Activated T-helper 17 cell treated with anti-CD3 and anti-CD28 coated beads, Interleukin-2, amount 50 U/mL, for 72 hours (primary cell): ENCODE measurements at places on chromosomes 16 and 17.

DNA sequence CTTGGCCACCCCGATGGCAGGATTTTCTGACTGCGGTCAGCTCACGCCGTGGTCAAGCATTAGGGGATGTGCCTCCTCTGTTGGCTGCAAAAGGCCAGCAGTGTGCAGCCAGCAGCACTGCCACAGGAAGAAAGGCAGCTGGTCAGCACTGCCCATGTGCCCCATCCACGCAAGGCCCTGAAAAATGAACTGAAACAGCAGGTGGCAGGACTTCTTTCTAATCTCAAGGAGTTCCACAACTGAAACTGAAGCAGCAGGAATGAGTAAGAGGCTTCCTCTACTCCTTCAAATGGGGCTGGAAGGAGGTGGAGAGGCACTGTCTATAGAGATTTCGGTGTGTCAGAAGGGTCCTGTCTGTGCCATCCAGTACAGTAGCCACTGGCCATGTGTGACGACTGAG is 3.2 kb downstream of the ZNF500 start:
- H3K4me1 ChIP-seq, result peaks cover 11% of the 10 kb centered on the region
- no peak overlapping the region for H3K27ac ChIP-seq

GRCh38 chr16:47660540-47660939 is 199.4 kb downstream of the PHKB start:
- no peaks in the 10 kb centered on the region for H3K27me3 ChIP-seq
- H3K4me1 ChIP-seq, result no peaks in the 10 kb centered on the region
- peaks cover 68% of the 10 kb centered on the region for H3K36me3 ChIP-seq
- H3K4me3 ChIP-seq, result no peak overlapping the region

- H3K27ac ChIP-seq, result no peak overlapping the region
- no peaks in the 10 kb centered on the region for H3K27me3 ChIP-seq
- H3K36me3 ChIP-seq, result peaks cover 83% of the 10 kb centered on the region
- no peak overlapping the region for H3K4me3 ChIP-seq
- peaks cover 20% of the 10 kb centered on the region for H3K4me1 ChIP-seq
These were observed 19.8 kb upstream of the PIK3R6 start for GRCh38 chr17:8887301-8887700.

GRCh38 chr17:48363161-48363560 is 66.9 kb downstream of the SKAP1 start:
- H3K4me1 ChIP-seq, result peaks cover 11% of the 10 kb centered on the region
- no peaks in the 10 kb centered on the region for H3K27me3 ChIP-seq
- peaks cover 62% of the 10 kb centered on the region for H3K36me3 ChIP-seq
- no peak overlapping the region for H3K4me3 ChIP-seq

- H3K36me3 ChIP-seq, result no peaks in the 10 kb centered on the region
- H3K27ac ChIP-seq, result no peak overlapping the region
- H3K4me3 ChIP-seq, result no peak overlapping the region
- ATAC-seq, result no peak
- H3K4me1 ChIP-seq, result no peaks in the 10 kb centered on the region
These were observed 206.2 kb downstream of the CNTNAP4 start for GRCh38 chr16:76483307-76483909.

- ATAC-seq, result no peak
- no peak overlapping the region for H3K27ac ChIP-seq
- H3K4me3 ChIP-seq, result no peak overlapping the region
- H3K36me3 ChIP-seq, result no peaks in the 10 kb centered on the region
- no peaks in the 10 kb centered on the region for H3K27me3 ChIP-seq
These were observed 8.8 kb downstream of the GLIS2 start for GRCh38 chr16:4324492-4325252.

DNA sequence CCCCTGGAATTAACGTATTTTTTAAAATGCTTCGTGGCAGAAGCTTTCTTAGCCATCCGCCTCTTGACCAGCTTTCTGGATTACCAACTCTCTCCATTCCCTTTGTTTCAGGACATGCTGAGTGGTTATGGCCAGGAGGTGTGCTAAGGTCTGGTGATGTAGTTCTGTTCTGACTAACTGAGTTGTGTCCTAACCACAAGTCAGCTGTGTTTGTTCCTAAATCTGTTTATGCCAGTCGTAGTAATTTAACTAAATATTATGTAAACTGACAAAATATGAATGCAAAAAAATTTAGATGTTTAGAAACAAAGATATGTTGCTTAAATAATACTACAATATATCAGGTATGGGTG is 61.6 kb downstream of the MRTFB start:
- H3K4me3 ChIP-seq, result no peak overlapping the region
- H3K27me3 ChIP-seq, result no peaks in the 10 kb centered on the region
- no peak overlapping the region for H3K27ac ChIP-seq
- H3K36me3 ChIP-seq, result no peaks in the 10 kb centered on the region
- H3K4me1 ChIP-seq, result no peaks in the 10 kb centered on the region

GRCh38 chr16:89417352-89417751 is 73.0 kb downstream of the ANKRD11 start:
- no peak overlapping the region for H3K4me3 ChIP-seq
- H3K36me3 ChIP-seq, result peaks cover 60% of the 10 kb centered on the region
- no peak for ATAC-seq
- no peaks in the 10 kb centered on the region for H3K27me3 ChIP-seq
- peaks cover 45% of the 10 kb centered on the region for H3K4me1 ChIP-seq

DNA sequence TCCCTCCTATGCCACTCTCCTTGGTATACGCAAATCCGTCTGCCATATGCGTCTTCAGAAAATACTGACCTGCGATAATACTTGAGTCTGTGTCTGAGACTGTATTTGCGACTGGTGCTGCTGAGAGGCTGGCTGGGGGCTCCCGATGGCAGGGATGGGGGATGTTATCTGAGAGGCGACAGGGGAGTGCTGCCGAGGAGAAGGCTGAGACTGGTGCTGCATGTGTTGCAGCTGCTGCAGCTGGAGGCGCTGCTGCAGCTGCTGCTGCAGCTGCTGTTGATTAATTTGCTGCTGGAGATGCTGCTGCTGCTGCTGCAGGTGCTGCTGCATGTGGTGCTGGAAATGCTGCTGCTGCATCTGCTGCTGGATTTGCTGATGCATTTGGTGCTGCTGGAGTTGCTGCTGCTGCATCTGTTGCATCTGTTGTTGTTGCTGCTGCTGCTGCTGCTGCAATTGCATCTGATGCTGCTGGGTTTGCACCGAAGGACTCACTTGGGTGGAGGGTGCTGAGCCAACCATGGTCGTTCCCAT is 107.7 kb downstream of the TOX3 start:
- no peaks in the 10 kb centered on the region for H3K27me3 ChIP-seq
- no peaks in the 10 kb centered on the region for H3K36me3 ChIP-seq
- no peak for ATAC-seq
- H3K4me1 ChIP-seq, result no peaks in the 10 kb centered on the region
- H3K27ac ChIP-seq, result no peak overlapping the region
- no peak overlapping the region for H3K4me3 ChIP-seq

DNA sequence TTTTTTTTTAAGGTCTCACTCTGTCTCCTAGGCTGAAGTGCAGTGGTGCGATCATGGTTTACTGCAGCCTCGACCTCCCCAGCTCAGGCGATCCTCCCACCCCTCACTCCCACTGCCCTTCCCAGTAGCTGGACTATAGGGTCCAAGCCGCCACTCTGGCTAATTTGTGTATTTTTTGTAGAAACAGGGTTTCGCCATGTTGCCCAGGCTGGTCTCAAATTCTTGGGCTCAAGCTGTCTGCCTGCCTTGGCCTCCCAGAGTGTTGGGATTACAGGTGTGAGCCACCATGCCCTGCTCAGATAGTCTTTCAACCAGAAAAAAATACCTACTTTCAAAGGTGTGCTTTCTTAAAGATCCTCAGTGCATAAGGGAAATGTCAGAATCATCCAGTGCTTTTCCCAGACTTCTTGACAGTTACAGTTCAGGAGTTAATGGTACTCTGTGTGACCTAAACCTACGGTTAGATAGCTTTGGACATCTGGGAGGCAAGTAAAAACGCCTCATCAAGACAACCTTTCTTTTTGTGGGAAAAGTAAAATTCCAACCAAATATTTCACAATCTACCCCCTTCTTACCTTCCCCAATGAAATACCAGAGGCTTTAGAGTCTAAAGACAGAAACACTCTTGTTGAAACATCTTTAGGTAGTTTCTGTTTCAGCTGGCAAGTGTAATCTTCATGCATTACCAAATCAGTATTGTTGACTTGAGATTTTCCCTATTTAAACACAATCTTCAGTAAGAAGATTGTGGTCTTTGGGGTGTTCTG is 6.8 kb downstream of the RSPRY1 start:
- H3K4me1 ChIP-seq, result peaks cover 17% of the 10 kb centered on the region
- no peak for ATAC-seq
- no peaks in the 10 kb centered on the region for H3K27me3 ChIP-seq

GRCh38 chr16:57423152-57423551 is 18.6 kb downstream of the CCL17 start:
- no peak overlapping the region for H3K4me3 ChIP-seq
- H3K36me3 ChIP-seq, result peaks cover 12% of the 10 kb centered on the region
- no peak overlapping the region for H3K27ac ChIP-seq
- no peaks in the 10 kb centered on the region for H3K4me1 ChIP-seq
- no peak for ATAC-seq
- H3K27me3 ChIP-seq, result no peaks in the 10 kb centered on the region
